ENCODE measurements at places on chromosomes 7 and 10.

GRCh38 chr10:128576943-128577670, 450.9 kb upstream of the MKI67 start:
- no peak for DNase-seq

- DNase-seq: no peak
Measured at GRCh38 chr7:100887516-100888290, 1.8 kb downstream of the UFSP1 start.

DNA sequence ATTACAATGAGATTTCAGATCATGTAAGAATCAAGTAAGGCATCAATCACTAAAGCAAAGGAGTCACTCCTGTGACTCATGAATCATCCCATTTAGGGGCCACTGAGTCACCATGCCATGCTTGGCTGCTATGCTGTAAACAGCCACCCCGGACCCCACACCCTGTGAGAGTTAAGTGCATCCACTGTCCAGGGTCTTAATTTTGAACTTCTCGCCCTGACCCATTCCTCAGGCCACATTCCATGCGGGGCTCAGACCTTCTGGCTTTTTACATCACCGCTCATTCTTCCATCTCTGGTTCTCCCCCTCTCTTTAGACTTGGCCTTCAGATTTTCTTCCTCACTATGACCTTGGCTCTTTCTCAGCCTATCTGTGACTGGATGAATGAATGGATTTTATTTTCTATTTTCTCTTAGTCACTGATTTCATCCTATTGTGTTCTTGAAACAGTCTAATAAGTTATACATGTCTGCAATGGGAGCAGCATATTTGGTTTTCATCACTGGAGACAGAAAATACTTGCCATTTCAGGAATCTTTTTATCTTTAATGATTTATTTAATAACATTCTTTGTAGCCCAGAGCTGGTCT, 239.6 kb downstream of the SKIDA1 start:
- no peak for DNase-seq

GRCh38 chr7:34523226-34523918, 134.6 kb upstream of the NPSR1 start:
- no peak for DNase-seq

DNA sequence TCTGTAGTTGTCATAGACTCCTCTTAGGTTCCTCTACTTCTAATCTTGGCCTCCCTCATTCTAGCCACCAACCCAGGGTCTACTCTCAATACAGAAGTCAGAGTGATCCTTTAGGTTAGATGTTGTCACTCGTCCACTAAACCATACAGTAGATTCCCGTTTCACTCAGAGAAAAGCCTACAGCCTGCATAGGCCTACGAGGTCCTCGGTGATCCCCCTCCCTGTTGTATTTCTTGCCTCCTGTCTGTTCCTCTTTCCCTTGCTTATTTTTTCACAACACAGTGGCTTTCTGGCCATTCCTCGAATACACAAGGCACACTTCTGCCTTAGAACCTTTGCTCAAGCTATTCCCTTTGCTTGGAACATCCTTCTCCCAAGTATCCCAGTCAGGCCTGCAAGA, 183.0 kb upstream of the PRSS1 start:
- DNase-seq: no peak

DNA sequence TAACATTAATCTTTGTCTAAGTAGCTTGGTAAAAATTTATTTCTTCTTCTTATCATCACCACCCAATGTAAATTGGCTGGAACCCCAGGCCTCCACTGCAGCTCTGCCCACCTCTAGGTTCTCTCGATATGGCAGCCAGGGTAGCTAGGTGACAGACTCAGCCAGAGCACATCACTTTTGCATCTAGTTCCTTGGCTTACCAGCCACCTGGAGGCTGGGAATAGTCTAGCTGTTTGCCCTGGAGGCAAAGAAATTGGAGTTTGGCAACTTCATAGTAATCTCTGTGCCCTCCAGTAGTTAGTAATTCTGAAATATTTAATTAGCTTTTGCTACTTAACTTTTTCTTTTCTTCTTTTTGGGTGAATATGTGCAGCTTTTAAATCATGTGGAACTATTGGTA, 9.4 kb downstream of the IFRD1 start:
- DNase-seq: no peak

DNA sequence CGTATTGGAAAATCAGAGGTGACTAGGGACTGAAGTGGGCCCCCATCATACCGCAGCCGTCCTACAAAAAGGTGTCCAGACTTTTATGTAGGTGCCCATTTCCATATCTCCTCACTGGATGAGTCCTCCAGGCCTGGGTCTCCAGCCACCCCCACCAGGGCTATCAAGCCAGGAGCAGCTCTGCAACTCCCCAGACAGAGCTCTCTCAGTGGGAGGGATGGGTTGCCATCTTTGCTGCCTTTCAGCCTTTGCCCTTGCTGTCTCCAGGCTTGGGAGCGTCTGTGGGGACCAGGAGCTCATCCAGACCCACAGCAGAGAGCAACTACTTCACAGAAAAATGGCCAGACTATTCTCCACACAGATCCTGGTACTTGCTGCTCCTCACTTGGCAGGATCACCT, 802.7 kb upstream of the IGFBP3 start:
- DNase-seq: no peak

- no peak for DNase-seq
Measured at GRCh38 chr7:70579397-70580097, 552.4 kb upstream of the GALNT17 start.

- DNase-seq: no peak
Measured at GRCh38 chr7:4066206-4066605, 615.9 kb upstream of the FOXK1 start.

Data from hypothalamus (tissue), 51 donors.